ENCODE measurements at places on chromosomes 5 and 9. TPM values are rescaled to one million over a fixed set of nuclear protein-coding genes. Genes with fewer than 3 reads are reported as not detected.
A peak's percentile ranks its signal among the peaks of the same experiment; 100 is the strongest.

DNA sequence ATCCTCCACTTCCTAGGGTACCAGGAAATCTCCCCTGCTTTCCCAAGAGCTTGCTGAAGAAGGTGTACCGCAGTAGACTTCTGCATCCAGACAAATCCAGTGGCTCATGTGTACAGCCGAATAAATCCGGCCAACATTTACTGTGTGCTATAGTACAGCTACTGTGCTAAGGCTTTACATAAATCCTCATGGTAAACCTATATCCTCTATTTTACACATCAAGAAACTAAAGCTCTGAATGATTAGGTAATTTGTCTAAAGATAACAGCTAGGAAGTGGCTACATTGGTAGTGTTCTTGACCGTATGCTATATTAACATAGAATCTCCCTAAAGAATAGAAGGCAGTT is 511 bp upstream of the WDR41 start:
- H3K4me3 ChIP-seq, result peak overlapping the region; percentile 82
- H3K27me3 ChIP-seq, result no peaks in the 10 kb centered on the region
- DNase-seq, result no peak
- H3K27ac ChIP-seq, result peak overlapping the region; percentile 92
- peaks cover 13% of the 10 kb centered on the region for H3K4me1 ChIP-seq

DNA sequence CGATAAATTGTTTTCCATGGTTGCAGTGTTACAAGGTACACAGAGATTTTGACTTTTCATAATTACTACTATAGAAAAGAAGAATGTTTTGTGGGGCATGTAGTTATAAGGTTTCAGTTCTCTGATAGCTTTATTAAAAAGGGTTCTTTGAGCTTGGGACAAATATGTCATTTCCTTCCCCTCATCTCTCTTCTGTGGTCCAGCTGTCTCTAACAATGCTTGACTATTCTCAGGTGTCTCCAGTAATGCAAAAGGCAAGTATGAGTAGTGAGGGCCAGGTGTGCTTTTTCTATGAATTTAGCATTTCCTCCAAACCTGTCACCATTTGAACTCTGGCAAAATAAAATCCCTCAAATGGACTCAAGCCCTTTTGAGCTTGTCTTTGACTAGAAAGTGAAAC is 84.3 kb downstream of the SLF1 start:
- no peaks in the 10 kb centered on the region for H3K4me1 ChIP-seq
- H3K4me3 ChIP-seq, result no peak overlapping the region
- DNase-seq, result no peak
- H3K27me3 ChIP-seq, result no peaks in the 10 kb centered on the region

Gene PAPPA
- polyA plus RNA-seq, result under 0.01 TPM

- H3K36me3 ChIP-seq, result no peaks in the 10 kb centered on the region
- H3K4me3 ChIP-seq, result no peak overlapping the region
- peaks cover 28% of the 10 kb centered on the region for H3K4me1 ChIP-seq
- DNase-seq, result no peak
- H3K27me3 ChIP-seq, result no peaks in the 10 kb centered on the region
These were observed 183.5 kb downstream of the SNX18 start for GRCh38 chr5:54700986-54701578.

DNA sequence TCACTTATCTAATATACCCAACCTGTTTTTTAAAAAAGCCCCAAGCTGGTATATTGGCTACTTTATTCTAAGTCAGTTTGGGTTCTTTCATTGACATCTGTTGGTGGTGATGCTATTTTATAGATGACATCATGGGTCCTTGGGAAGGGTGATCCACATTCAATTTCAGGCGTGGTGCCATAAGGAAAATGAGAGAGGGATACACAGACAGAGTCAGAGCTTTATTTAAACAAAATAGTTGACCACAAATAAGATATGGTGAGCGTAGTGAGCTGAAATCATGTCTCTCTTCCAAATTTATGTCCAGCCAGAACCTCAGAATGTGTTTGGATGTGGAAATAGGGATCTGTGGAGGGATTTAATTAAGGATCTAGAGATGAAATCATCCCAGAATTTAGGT is 302.4 kb downstream of the MAT2B start:
- no peaks in the 10 kb centered on the region for H3K36me3 ChIP-seq
- no peak for DNase-seq
- no peaks in the 10 kb centered on the region for H3K27me3 ChIP-seq
- H3K4me3 ChIP-seq, result no peak overlapping the region
- H3K4me1 ChIP-seq, result no peaks in the 10 kb centered on the region

Gene FOXE1
- not detected for polyA plus RNA-seq

Gene MLANA
- polyA plus RNA-seq, result not detected

Gene KIF20A
- 1.8 TPM for polyA plus RNA-seq

- H3K4me3 ChIP-seq, result no peak overlapping the region
- no peaks in the 10 kb centered on the region for H3K27me3 ChIP-seq
These were observed 605.6 kb downstream of the MTRR start for GRCh38 chr5:8474569-8474930.

Gene NRG2
- not detected for polyA plus RNA-seq

DNA sequence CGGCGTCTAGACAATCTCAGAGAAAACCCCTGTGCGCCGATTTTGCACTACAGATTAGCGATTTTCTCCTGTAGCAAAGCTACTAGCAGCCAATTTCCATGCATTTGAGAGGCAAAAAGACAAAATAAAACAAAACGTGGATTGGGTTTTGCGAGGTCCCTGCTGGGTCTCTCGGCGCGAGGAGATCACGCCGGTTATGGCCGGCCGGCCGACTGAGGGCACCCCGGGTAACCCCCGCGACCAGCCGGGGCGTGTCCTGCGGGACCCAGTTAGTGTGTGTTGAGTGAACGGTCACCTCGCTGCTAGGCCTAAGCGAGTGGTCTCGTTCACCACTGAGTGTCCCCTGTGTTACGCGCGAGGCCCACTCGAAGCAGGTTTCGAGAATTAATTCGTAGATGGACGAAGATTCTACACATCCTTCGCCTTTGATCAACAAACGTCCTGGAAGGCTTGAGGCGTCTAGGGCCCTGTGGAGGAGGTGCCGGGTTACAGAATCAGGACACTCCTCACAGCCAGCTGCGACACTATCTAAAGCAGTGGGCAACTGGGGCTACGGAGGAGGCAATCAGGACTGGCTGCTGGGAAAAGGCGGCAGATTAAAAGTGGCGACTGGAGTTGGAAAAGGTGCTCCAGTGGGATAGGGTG is 764 bp upstream of the VDAC1 start:
- H3K27ac ChIP-seq, result peak overlapping the region; percentile 98
- H3K36me3 ChIP-seq, result no peaks in the 10 kb centered on the region
- peaks cover 39% of the 10 kb centered on the region for H3K4me1 ChIP-seq
- H3K27me3 ChIP-seq, result no peaks in the 10 kb centered on the region

DNA sequence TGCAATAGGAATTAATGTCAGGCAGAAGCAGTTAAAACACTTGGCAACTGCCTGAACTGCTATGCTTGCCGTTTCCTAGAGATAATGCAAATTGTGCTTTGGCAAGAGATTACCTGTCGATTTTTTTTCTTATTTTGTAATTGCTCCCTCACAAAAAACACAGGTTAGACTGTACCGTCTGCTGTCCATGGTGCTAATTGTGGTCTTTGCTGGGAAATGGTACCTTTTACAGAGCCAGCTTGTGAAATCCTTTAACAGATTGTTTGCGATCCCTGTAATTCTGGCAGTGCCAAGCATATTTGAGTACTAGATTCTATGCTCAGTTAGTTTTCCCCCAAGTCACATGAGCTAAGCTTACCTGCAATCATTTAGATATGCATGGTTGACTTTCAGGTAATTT is 2125.8 kb upstream of the WWC1 start:
- no peak for DNase-seq
- H3K36me3 ChIP-seq, result no peaks in the 10 kb centered on the region
- no peaks in the 10 kb centered on the region for H3K4me1 ChIP-seq
- H3K27ac ChIP-seq, result no peak overlapping the region
- no peaks in the 10 kb centered on the region for H3K27me3 ChIP-seq

GRCh38 chr5:3606121-3606831 is 10.6 kb downstream of the IRX1 start:
- H3K27ac ChIP-seq, result no peak overlapping the region
- peaks cover 25% of the 10 kb centered on the region for H3K27me3 ChIP-seq
- no peaks in the 10 kb centered on the region for H3K36me3 ChIP-seq
- no peak for DNase-seq
- H3K4me1 ChIP-seq, result peaks cover 16% of the 10 kb centered on the region

Gene ZNF354B
- 0.92 TPM for polyA plus RNA-seq
